ENCODE measurements at places on chromosomes 2 and 18.

- DNase-seq: no peak
Observed at GRCh38 chr2:173436088-173436487, 81.4 kb downstream of the CDCA7 start.

- DNase-seq: no peak
Observed at GRCh38 chr2:69989009-69989408, 27.6 kb upstream of the ASPRV1 start.

DNA sequence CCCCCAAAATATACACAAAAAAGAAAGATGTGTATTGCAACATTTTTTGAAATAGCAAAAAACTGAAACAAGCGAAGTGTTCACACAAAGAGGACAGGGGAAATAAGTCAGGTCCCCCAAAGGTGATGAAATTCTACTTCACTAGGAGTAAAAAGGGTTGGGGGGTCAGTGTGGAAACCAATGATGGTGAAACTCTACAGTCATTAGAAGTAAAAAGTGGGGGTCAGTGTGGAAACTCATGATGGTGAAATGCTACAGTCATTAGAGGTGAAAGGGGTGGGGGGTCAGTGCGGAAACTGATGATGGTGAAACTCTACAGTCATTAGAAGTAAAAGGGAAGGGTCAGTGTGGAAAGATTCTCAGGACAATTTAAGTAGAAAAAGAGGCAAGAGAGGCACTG is 298.2 kb downstream of the EIPR1 start:
- DNase-seq: no peak

- no peak for DNase-seq
Observed at GRCh38 chr2:223007531-223007930, 44.5 kb upstream of the KCNE4 start.

DNA sequence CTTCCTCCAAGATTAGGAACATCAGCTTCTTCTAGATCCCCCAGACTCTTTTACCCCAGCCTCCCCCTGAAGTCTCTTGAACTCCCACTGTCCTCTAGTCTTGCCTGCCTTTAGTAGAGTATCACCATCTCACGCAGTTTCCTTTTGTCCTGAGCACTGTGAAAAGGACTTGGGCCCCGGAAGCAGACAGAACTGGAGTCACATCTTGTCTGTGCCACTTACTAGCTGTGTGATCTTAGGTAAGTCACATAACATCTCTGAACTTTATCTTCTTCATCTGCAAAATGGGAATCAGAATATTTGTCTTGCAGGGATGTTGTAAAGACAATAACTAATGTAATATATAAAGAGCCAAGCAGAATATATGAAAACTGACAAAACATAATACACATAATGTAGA is 8.4 kb upstream of the TRABD2A start:
- DNase-seq: no peak

GRCh38 chr2:165462443-165462842 is 7.1 kb upstream of the CSRNP3 start:
- no peak for DNase-seq

DNA sequence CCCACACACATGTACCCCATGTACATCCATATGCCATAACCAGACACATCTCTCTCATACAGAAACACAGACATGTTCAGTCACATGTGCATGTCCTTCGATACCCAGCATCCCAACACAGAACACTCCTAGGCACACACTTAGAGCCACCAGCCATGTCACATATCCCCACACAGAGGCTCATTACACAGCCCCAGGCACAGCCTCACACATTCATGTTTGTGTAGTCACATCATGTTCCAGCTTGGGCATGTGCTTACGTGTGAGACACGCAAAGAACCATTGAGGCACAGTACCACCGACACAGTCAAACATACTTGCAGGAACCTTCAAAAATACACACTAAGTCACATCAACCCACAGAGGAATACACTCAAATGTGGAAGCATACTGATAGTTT is 17.3 kb downstream of the FBXO41 start:
- no peak for DNase-seq

GRCh38 chr2:128721096-128721495 is 402.4 kb upstream of the HS6ST1 start:
- no peak for DNase-seq

DNA sequence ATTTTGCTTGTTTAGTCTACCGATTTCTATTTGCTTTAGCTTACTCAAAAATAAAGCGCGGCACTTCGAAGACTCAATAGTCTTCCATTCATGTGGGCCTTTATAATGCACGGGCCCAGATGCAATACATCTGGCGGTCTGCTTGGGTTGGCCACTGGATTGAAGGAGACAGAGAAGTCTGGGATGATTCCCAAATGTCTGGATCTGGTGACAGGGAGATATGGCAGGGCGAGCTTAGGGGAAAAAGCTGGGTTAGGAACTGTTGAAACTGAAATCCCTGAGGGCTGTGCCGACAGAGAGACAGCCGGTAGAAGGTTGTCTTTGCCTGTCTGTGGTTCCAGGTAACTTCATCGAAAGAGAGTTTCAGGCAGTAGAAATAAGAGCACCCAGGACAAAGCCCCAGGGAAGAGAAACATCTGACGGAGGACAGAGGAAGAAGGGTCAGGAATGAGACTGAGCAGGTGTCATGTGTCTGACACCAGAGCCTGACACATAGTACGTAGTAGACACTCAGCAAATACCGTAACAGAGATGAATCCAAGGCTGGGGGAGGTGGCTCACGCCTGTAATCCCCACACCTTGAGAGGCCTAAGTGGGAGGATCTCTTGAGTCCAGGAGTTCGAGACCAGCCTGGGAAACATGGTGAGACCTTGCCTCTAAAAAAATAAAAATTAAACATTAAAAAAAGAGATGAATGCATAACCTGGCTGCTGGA is 13.6 kb downstream of the CLUL1 start:
- DNase-seq: no peak
